ENCODE measurements at places on chromosomes 3 and 15. TPM values are rescaled to one million over a fixed set of nuclear protein-coding genes. Genes with fewer than 3 reads are reported as not detected.

DNA sequence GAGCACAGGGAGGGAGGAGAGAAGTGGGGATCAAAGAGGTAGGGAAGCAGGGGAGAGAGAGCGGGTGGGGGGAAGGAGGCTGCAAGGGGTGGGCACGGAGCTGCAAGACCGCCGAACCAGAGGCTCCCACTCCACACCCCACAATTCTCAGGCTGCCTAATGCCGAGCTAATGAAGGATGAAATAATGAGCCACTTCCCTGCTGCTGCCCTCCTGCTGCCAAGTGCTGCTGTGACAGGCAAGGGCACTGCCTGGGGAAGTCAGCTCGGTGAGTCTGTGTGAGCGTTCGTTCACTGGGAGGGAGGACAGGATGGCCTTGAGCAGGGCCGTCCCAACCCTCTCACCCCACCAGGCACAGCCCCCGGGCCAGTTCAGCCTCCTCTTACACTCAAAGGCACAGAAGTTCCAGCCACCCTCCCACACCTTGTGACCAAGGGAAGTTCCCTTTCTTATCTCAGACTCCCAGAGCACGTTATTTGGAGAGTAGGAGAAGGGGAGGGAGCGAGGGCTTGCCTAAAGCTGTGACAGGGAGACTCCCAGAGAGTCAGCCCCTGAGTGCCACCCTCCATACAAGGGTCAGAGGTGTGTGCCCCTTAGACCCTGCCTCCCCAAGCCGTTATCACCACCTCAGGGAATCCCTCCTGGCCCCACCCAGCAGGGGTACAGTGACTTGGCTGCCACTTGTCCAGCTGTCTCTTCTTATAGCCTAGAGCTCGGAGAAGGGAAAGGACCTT is 12.4 kb downstream of the GLYCTK start:
- H3K36me3 ChIP-seq: no peaks in the 10 kb centered on the region
- no peak overlapping the region for H3K27ac ChIP-seq
- peak overlapping the region; percentile 52 for H3K4me3 ChIP-seq
- H3K27me3 ChIP-seq: no peaks in the 10 kb centered on the region
- peak; percentile 62 for DNase-seq
- peaks cover 42% of the 10 kb centered on the region for H3K4me1 ChIP-seq

GRCh38 chr3:72821161-72821781 is 27.0 kb downstream of the SHQ1 start:
- no peak overlapping the region for H3K27ac ChIP-seq
- no peaks in the 10 kb centered on the region for H3K4me1 ChIP-seq
- no peak overlapping the region for H3K4me3 ChIP-seq
- DNase-seq: no peak
- no peaks in the 10 kb centered on the region for H3K27me3 ChIP-seq

DNA sequence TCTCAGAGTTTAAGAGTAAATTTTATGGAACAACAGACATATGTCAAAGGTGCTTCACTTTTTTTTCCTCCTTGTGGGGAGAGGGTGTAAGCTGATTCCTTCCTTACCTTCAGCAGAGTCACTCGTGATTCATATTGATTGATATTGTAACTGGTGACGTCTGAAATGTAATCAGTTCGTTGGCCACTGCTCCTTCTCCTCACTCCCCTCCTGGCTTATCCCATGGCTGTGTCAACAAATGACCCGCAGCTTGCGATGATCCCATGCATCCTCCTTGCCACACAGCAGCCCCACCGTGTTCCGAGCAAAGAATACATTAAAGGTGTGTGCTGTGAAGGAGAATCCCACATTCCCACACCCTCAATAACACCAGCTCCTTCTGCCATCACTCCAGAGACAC is 7.3 kb downstream of the MGLL start:
- H3K27ac ChIP-seq: no peak overlapping the region
- no peaks in the 10 kb centered on the region for H3K4me1 ChIP-seq
- H3K36me3 ChIP-seq: no peaks in the 10 kb centered on the region
- H3K4me3 ChIP-seq: no peak overlapping the region
- DNase-seq: no peak
- H3K27me3 ChIP-seq: peaks cover 4% of the 10 kb centered on the region

The EPHB1 gene
- 9.1 TPM for total RNA-seq

The SYNPR gene
- total RNA-seq: 0.59 TPM

The TMEM207 gene
- total RNA-seq: not detected

- no peak for DNase-seq
- no peaks in the 10 kb centered on the region for H3K4me1 ChIP-seq
- no peaks in the 10 kb centered on the region for H3K27me3 ChIP-seq
- no peak overlapping the region for H3K4me3 ChIP-seq
- H3K27ac ChIP-seq: no peak overlapping the region
Observed at GRCh38 chr3:53092216-53092615, 38.0 kb downstream of the RFT1 start.
